Right forelimb (tissue), 1 donor: ENCODE measurements at places on chromosomes 11 and 22.

GRCh38 chr11:78535920-78536319, 38.7 kb downstream of the NARS2 start:
- no peak for DNase-seq

DNA sequence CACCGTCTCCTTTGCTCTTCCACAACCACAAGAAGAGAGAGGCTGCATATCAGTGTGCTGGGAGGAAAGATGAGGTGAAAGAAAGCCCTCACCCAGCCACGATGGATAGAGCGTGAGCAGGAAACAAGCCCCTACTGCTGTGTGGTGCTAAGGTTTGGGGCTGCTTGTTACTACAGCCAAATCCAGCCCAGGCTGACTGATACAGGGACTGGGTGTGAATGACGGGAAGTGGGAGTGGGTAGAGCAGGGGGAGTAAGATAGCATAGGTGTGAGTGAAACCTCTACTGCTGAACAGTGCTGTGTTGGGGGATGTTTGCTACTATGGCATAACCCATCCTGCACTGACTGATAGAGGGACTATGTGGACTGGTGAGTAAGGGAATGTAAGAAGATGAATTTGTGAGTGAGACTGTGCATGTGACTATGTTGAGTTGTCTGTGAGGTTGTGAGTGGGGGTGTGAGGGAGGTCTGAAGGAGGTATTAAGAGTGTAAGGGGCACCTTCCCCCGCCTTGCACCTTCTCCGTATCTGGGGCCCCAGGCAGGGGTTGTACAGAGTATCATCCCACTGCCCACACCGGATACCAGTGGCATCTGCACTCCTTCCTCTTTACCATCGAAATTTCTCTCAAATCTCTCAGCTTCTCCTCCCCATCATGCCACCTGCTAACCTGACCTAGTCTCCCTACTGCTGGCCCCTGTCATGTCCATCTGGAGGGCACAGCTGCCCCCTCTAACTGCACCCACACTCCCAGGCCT, 91.5 kb downstream of the MN1 start:
- no peak for DNase-seq

GRCh38 chr11:127218275-127218608, 217.7 kb upstream of the KIRREL3 start:
- no peak for DNase-seq

- DNase-seq = no peak
These were observed 414.4 kb upstream of the CADM1 start for GRCh38 chr11:115918576-115918975.

DNA sequence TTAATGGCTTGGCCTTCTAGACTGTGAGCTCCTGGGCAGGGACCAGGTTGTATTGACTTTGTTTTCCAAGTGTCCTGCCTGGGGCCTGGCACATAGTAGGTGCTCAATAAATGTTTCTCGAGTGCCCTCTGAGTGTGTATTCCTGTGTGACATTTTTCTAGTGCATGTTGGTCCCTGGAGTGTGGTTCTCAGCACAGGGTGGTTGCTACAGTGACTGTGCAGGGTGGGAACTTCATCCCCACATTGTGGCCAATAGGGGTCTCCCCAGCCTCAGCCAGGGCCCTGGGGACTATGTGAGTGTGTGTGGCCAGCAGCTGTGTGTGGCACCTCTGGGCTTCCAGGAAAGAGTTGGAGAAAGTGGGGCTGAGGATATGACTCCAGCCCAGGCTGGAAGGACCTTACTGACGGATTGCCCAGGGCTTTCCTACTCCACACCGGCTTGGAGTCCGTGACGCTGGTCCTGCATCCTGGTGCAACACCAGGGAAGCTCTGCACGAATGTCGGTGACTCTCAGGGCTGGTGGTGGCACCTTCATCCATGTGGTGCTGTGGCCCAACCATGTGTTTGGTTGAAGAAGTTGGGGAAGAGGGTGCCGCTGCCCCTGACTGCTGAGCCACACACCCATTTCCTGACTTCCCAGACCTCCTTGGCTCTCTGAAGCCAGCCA, 9.0 kb upstream of the MARK2 start:
- DNase-seq = no peak

DNA sequence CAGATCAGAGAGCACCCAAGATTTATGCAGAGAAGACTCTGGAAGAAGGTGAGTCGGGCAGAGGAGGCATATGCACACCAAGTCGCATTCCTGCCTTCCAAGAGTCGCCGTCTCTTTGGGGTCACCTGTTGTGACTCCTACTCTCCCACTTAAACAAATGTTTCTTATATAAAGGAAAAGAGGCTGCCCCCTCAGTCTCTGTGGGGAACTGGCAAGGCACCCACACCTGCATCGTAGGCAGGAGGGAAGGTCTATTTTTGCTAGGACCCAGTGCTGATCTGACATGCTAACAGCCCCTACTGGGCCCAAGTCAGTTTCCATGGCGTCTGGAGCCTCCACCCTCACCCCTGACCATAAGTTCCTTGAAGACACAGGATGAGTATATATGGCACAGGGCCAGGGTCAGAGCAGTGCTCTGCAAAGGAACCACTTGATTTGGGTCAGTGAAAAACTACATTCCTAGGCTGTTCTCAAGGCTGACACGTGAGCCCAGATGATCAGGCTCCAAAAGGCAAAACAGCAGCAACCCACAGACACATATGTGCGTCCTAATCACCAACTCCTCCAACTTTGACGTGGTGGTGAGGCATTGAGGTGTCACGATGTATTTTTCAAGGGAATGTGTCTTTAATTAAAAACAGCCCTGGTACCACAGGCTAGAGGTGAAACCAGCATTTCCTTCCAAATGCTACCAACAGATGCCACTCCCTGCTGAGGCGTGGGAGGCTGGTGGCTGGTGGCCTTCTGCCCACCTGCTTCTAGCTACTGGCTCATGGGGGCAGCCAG, 55.6 kb upstream of the CSNK2A3 start:
- DNase-seq = no peak

DNA sequence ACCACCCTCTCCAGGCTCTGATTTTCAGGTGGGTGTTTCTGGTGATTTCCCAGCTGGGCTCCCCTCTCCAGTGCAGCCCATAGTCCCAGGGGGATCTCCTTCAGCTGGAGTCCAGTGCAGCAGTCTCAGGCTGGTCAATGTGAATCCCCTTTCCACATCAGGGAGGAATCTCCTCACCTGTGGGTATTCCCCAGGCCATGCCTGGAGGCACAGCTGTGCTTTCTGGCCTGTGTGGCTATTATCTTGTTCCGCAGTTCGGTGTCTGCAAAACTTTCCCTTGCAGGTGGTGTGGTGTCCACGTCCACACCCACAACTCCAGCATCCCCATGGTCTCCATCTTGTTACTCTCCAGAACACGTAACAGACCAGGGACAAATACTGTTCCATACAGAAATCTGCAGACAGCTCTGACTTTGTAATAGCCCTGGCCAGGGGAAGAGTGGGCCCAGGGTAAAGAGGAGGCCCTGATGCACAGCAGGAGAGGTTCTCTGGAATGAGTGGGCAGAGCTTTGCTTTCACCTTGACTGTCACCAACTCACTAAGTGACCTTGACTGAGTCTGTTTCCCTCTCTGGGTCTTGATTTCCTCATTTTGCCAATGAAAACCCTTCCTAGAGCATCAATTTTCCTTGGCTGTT, 183.2 kb downstream of the CSNK2A3 start:
- no peak for DNase-seq

GRCh38 chr11:11348303-11348702, 4.7 kb downstream of the CSNK2A3 start:
- DNase-seq = no peak

DNA sequence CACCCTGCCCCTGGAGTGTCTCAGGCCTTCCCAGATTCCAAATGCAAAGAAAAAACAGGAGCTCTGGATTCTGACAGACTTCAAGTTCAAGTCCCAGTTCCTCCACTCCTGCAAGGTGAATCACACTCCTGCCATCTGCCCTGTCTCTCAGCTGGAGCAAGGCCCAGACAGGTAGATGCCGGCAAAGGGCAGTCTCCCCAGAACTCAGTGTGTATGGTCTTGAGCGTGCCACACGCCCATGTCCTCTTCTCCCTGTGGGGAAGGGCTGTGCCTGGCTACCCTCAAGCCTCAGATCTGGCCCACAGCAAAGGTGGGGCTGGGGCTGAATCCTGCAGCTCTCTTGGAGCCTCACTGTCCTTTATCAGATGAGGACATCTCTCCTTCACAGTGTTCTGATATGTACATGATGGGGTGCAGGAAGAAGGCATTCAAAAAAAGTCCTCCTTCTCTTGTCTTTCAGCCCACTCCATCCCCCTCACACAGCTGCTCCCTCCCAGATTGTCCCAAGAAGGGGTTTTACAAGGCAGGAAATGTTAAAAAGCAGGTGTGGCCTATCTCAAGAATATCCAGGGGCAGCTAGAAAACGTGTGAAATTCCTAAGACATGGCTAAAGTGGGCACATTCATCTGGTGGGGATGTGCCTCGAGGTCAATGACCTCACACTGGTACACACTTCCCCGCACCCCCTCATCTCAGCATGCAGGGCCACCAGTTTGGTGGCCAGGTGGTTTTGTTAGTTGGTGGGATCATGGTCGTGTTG, 27.7 kb upstream of the ARFGAP3 start:
- no peak for DNase-seq

DNA sequence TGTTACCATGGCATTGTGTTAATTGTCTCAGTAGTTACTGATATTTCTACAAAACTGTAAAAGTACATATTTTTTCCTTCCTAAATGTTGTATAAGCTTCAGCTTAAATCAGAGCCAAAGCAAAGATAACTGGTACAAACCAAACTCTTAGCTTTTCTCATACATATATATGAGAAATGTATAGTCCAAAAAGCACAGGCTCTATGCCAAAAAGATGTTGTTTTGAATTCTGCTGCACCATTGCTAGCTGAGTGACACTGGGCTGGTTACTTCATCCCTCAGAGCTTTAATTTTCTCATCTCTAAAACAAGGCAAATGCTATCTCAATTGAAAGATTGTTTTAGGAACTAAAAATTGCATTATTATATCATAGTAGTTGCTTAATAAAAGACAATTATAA, 6.7 kb upstream of the GRIA4 start:
- DNase-seq = no peak

GRCh38 chr11:134390706-134391569, 21.1 kb downstream of the B3GAT1 start:
- DNase-seq = no peak
